ENCODE measurements at places on chromosomes 5 and 9.

DNA sequence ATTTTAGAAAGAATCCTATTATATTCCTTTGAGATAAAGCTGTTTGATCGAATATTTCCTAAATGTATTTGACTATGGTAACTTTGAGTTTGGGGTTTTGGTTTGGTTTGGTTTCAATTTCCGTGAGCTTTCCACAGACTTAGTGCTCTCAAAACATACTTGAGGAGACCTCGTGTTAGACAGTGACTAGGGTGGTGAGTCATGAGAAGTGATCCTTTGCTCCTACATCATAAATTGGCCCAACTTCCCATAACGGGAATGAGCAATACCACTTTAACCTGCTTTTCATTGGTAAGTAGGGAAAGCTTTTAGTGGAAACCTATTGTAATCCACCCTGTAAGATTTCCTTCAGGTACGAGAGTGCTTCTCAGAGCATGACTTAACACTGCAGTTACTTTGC lies 3.8 kb upstream of the RASEF start:
- DNase-seq, result no peak

GRCh38 chr9:129623331-129623730 lies 2.4 kb upstream of the C9orf50 start:
- DNase-seq, result no peak

DNA sequence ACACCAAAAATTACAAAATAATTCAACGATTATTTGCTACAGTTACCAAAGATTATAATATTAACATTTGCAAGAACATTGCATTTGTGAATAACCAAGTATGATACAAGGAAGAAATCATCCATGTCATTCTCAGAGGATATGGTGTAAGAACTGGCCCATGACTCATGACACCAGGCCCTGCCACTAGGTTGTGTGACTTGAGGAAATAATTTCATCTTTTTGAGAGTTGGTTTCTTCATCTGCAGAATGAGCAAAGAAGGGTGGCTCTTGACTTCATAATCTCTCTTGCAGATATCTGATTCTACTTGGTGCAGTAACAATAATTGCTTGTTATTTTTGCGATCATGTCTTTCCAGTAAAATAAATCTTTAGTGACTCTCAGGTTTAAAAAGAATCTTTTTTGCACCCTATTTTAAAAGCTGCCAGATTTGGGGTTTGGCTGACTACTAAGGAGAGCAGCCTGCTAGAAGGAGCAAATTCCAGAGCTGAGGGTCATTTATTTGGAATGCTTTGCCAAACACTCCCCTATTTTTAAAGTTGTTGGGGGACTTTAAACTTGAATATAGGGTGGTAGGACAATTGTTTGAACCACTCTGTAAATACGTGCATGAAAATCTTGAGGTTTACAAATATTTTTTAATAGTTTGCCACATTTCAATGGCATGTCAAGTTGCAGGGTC lies 23.5 kb downstream of the ITGA1 start:
- no peak for DNase-seq

- no peak for DNase-seq
Measured at GRCh38 chr9:36745977-36746376, 173.3 kb downstream of the MELK start.

DNA sequence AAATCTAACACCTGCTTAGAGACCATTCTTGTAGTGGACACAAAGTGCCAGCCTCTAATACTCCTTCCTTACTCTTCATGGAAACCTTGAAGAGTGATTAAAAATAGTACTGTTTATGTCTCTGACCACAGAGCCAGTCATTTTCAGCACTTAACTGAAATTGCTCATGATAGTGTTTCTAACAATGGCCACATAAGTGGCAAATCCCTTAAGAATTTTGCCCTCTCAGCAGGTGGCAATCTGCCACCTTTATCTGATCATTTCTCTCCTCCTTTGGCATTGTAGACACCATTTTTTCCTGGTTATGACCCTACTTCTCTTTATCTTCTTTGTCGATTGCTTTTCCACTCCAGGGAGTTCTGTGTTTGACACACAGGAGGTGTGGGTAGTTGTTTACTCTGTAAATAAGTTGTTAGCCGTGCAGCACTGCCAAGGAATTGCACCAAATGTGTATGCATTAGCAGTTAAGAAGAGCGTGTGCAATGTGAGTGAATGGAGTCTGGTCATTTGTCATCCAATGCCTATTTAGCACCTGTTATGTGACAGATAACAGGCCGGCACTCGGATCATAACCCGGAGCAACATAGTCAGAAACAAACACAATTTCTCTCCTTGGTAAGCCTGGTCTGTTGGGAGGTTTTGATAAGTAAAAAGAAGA lies 36.8 kb upstream of the STARD4 start:
- DNase-seq, result no peak

DNA sequence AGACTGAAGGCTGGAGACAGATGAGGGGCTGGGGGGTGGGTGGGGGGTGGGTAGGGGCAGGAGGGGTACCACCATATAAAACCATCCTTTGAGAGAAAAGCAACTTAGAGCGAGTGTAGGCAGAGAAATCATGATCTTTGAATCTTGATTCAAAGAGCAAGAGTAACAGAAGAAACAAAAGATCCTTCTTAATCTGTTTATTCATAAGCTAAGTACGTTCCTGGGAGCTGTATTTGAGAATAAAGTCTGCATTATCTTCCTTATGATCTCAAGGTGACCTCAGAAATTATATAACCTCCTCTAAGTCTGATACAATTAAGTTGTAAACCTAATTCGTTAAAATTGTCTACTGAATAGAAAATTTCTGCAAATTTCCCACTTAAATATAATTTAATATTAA lies 558.8 kb downstream of the NR2F1-AS1 start:
- DNase-seq, result no peak

GRCh38 chr9:135924628-135925338 lies 17.4 kb upstream of the CAMSAP1 start:
- DNase-seq, result no peak

GRCh38 chr9:114454652-114455051 lies 50.6 kb downstream of the WHRN start:
- DNase-seq, result no peak

DNA sequence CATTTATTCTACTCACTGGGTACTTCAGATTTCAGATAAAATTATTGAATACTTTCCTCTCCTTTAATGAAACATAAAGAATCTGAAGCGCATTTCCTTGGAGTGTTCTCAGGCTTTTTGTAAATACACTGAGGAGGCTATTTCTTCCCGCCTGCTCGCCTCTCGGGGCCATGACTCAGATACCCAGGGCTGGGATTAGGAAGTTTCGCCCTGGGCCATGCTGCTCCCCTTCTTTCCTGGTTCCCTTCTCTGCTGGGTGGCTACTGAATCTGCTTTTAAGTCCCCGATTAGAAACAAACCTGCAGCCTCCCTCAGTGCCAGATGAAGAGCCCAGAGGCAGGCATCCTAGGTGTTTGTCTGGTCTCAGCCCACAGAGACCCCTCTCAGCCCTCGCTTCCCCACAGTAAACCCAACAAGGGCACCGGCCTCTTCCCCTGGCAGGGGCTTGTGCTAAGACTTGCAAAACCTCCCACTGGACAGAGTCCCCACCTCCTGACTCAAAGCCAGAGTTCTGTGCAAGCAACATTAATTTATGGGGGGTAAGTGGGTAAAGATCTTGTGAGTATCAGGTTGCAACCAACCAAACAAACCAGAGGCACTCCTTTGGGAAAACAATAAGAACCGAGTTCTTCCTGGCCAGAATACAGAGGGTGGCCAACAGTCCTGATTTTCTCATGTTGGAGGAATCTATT lies 30.7 kb upstream of the IRX1 start:
- DNase-seq, result no peak

GRCh38 chr5:39494107-39494510 lies 69.3 kb upstream of the DAB2 start:
- DNase-seq, result no peak

GRCh38 chr9:77864211-77864889 lies 167.3 kb downstream of the GNAQ start:
- no peak for DNase-seq

DNA sequence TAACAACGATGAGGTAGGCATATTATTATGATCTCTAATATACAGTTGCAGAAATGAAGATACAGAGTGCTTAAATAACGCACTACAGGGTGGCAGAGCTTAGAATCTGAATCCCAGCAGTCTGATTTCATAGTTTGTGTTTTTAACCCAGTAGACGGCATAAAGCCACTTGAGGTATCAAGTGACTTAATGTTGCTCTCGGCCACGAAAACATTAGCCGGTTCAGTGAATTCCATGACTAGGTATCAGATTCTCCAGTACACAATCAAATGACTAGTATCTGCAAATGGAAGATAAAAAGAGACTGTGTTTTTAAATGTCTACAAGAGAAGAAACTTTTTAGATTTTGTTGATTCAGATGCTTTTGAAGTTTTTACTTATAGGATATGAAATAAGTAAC lies 24.8 kb downstream of the SMC2 start:
- no peak for DNase-seq

DNA sequence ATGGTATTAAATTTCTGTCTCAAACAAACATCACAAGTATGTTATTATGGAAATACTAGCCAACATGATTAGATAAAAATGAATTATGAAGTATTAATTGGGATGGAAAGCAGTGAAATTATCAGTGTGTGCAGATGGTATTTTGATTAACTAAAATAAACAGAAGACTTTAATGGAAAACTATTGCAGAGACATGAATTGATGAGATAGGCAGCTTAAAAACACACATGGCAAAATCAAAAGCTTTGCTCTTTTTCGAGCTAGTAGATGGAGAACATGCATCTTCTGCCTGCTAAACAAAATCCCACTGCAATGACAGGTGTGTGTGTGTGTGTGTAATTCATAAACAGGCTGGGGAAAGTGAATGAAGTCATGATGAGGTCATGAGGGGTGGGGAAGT lies 426.2 kb downstream of the MTRR start:
- no peak for DNase-seq

DNA sequence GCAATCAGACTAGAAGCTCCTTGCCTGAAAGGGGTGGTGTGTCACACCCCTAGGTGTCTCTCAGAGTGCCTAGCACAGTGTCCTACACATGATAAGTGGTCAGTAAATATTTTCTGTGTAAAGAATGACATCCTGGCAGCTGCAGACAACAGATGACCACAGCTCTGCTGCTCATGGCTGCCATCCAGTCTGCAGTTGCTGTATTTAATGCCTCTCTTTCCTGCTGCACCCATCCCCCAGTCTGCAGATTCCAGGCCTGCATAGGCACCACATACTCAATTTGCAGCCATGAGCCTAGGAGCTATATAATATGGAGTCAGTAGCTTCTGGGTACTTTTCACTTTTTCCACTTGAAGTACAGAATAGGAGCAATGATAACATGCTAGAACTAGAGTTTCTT lies 94.9 kb upstream of the NR4A3 start:
- no peak for DNase-seq

DNA sequence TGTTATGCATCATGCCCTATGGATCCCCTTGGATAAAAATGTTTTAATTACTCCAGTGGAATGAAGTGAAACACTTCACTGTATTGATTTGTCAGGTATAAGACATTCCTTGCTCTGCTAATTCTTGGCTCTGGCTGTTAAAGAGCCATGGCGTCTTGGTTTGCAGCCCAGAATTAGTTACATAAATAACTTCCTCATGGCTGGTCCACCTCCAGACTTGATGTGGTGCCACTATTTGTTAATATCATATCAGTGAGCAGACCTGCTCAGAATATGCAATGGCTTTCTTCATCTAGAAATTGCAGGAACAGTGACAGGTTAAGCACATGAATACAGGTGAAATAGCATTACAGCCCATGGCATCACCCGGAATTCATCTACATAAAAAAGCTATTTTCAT lies 446.9 kb upstream of the GRIN3A start:
- DNase-seq, result no peak

DNA sequence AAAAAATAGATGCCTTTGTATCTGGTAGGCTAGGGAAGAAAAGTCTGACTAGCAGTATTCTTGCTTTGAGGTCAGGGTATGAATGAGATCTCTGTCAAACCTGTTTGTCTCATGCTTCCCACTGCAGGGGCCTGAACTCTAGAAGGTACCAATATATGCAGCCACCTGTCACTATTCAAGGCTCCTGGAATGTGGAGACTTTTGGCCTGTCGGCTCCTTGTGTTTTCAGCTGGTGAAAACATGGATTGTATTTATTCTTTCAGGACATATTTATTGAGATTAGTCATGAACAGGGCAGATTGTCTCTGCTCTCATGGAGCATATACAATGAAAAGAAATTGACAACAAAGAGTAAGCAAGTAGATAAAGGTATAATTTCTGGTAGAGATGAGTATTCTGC lies 255.8 kb downstream of the ARHGAP26 start:
- DNase-seq, result no peak

- no peak for DNase-seq
Measured at GRCh38 chr5:13921578-13921977, 22.9 kb downstream of the DNAH5 start.

DNA sequence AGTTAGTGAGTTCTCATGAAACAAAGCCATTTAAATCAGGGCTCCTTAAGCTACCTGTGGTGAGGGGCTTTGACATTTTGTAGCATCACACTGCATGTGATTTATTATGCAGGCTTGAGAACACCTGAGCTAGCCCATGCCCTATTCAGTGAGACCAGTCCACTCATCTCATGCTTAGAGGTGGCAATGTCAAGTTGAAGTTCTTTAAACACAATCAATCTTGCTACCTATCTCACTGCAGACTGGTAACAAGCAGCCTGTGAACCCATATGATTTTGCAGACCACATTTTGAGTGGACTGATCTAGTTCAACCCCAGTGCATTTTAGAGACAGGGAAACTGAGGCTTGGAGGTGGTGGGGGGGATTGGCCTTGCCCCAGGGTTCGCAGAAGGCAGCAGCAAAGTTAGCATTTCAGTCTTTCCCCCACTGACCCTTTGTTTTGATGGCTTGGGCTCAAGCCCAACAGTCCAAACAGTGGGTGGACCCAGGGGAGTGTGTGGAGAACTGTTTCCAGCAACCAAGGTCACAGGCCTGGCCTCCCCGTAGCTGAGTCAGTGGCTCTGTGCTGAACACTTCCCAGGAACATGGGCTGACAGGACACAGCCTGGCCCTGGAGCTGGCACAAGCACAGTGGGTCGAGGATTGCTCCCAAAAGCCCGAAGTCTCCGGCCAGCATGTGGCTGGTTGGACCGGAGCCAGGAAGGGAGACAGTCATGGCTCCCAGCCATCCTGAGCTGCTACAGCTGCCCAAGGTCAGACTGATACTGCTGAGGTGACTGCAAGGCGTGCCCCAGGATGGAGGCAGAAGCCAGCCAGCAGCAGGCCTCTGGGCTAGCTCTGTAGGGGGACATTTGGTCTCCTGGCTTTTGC lies 95.3 kb downstream of the RGS3 start:
- no peak for DNase-seq

GRCh38 chr9:113583511-113584427 lies 120.2 kb downstream of the RGS3 start:
- DNase-seq, result no peak

- no peak for DNase-seq
Measured at GRCh38 chr9:88521308-88521707, 13.7 kb upstream of the NXNL2 start.

GRCh38 chr9:15306068-15306756 lies 804 bp downstream of the TTC39B start:
- DNase-seq, result peak; percentile 14

DNA sequence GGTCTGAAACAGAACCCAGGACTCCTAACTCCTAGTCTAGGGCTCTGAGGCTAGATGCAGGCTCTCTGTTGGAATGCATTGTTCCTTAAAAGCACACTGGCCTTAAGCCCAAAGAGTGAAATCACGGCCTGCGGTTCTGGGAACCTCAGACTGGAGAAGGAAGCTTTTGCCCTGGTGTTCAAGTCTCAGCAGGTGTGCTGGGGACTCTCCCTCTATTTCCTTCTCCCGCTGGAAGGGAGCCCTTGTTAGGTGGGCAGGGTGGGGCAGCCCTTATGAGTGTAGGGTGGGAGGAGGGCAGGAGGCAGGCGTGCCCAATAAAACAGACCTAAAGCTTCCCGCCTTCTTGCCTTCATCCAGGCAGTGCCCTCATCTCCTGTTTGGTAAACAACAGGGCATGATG lies 1.8 kb upstream of the PPARGC1B start:
- no peak for DNase-seq

Data from activated T-helper 1 cell treated with Interleukin-2 at 50 U/mL for 16 hours (primary cell).